ENCODE measurements at places on chromosomes 7 and 10. TPM values are rescaled to one million over a fixed set of nuclear protein-coding genes. Genes with fewer than 3 reads are reported as not detected.

DNA sequence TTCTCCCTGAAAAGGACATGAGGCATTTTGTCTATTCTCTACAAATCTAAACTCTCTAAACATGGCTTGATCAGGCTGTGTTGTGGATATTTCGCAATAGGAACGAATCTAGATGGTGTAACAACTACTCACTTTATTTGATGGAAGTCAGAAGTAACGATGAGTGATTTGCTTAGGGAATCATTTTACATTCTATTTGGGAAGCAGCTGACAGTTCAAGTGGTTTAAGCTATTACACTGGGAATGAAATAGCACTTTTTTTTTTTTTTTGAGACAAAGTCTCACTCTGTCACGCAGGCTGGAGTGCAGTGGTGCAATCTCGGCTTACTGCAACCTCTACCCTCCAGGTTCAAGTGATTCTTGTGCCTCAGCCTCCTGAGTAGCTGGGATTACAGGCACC lies 44.1 kb downstream of the NPY start:
- DNase-seq = no peak

- no peak for DNase-seq
These were observed 184.7 kb downstream of the VTI1A start for GRCh38 chr10:112631501-112632400.

The KCNH2 gene
- total RNA-seq = 2.9 TPM

GRCh38 chr7:150567871-150568301 lies 696 bp downstream of the GIMAP4 start:
- no peak for DNase-seq

The ATG9B gene
- total RNA-seq = 1.8 TPM

All from upper lobe of left lung (tissue), 6 donors.